ENCODE measurements at places on chromosomes 7 and 10.

- no peak for DNase-seq
These were observed 516.9 kb upstream of the LRRN3 start for GRCh38 chr7:110573862-110574528.

- DNase-seq = peak; percentile 98
These were observed at the start of gene EEPD1 for GRCh38 chr7:36152756-36153570. Gene EEPD1 (plus strand): TSS chr7:36153254. CDS start chr7:36154325, 1,071 bp downstream.

- DNase-seq = no peak
These were observed 380.1 kb downstream of the HPSE2 start for GRCh38 chr10:98855403-98856189.

- DNase-seq = no peak
These were observed 16.5 kb downstream of the SGCE start for GRCh38 chr7:94639384-94639783.

- no peak for DNase-seq
These were observed 170.5 kb upstream of the SVIL start for GRCh38 chr10:29805134-29805723.

DNA sequence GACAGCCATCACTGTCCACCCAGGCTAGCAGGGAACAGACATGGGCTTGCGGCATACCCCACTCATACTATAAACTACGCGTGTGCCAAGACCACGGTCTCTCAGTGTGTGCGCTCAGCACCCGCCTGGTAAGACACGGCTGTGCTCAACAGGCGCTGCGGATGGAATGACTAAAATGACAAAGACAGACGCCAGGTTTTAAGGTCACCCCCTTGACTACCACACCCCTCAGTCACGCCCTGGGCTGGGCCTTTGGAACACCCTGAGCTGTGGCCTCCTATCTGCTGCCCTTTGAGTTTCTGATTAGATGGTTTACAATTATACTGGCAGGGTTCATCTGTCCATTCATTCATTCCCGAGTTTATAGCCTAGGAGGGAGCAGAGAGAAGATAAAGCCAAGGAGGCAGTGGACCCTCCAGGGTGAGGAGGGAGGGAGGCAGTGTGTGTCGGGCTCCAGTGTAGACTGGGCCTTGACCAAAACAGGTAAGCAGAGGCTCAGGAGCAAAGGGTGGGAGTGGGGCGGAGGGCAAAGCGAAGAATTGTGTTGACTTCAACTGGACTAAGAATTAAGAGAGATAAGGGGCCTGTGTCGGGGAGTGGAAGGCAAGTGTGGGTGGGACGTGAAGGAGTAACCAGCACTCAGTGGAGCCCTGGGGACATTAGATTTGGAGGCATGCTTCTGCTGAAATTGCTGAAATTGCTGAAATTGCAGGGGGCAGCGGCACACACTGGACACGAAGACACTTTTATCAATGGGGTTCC is 35.0 kb downstream of the TNS3 start:
- DNase-seq = no peak

- DNase-seq = no peak
These were observed 12.7 kb downstream of the MAD1L1 start for GRCh38 chr7:2220030-2220429.

- DNase-seq = no peak
These were observed 174.8 kb upstream of the AGR3 start for GRCh38 chr7:17056491-17057142.

- DNase-seq = no peak
These were observed 118.3 kb downstream of the C10orf105 start for GRCh38 chr10:71601273-71601672.

DNA sequence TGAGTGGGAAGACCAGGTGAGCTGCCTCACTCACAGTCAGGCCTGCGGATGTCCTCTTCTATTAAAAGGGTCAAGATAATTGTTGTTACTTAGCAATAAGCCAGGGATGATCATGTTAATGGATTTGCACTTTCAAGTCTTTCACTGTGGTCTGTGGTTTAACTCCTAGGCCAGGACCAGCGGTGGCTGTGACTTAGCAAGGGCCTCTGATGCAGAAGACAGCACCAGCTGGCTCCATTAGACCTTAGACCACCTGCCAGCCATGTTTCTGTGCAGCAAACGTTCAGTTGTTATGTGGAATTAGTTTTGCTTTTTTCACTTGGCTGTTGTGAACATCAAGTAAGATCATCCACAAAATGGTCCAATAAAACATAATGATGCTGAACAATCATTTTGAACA is 537.3 kb downstream of the TNS3 start:
- no peak for DNase-seq

DNA sequence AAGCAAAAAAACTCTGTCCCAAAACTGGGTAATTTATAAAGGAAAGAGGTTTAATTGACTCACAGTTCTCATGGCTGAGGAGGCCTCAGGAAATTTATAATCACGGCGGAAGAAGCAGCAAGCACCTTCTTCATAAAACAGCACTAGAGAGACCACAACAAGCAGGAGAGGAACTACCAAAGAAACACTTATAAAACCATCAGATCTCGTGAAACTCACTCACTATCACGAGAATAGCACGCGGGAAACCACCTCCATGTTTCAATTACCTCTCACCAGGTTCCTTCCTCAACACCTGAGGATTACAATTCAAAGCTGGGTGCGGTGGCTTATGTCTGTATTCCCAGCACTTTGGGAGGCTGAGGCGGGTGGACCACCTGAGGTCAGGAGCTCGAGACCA is 48.5 kb downstream of the PDIA4 start:
- no peak for DNase-seq

DNA sequence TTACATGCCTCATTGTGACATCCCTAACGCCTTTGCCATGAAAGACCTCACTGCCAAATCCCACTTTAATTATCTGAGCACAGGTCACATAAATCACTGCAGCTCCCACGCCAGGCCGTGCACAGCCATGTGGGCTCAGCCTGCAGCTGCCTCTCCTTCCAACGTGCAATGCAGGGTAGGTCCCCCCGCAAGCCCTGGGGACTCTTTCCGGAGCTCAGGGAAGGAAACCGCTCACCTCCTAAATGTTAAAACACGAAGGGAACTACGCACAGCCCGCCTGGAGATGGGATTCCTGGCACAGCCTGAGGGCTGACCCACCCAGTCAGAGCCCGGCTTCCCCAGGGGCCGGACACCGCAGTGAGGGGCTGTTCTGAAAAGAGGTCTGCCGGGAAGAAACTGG is 128.0 kb downstream of the MAD1L1 start:
- DNase-seq = no peak

GRCh38 chr10:119817991-119818888 is 54.4 kb downstream of the MCMBP start:
- DNase-seq = no peak

GRCh38 chr10:74822521-74823089 is 3.8 kb upstream of the KAT6B start:
- DNase-seq = peak; percentile 26

All from K562 (cell line).